ENCODE measurements at places on chromosomes 5 and 9.

- ATAC-seq, result no peak
Measured at GRCh38 chr5:1910861-1911772, 28.4 kb upstream of the IRX4 start.

DNA sequence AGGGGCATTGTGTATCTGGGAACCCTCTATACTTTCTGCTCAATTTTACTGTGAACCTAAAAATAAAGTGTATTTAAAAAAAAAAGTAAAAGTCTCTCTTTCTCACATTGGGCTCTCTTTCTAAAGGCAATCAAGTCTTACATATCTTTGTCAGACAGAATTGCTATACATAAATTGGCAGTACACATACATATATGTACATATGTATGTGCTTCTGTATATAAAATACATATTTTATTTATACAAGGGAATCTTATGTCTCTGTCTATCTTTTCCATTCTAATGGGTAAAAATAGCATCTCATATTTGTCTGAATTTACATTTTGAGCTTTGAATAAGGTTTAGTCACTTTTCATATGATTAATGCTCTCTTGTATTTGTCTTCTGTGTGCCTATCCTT is 348.8 kb downstream of the SPATA31D1 start:
- ATAC-seq, result no peak

DNA sequence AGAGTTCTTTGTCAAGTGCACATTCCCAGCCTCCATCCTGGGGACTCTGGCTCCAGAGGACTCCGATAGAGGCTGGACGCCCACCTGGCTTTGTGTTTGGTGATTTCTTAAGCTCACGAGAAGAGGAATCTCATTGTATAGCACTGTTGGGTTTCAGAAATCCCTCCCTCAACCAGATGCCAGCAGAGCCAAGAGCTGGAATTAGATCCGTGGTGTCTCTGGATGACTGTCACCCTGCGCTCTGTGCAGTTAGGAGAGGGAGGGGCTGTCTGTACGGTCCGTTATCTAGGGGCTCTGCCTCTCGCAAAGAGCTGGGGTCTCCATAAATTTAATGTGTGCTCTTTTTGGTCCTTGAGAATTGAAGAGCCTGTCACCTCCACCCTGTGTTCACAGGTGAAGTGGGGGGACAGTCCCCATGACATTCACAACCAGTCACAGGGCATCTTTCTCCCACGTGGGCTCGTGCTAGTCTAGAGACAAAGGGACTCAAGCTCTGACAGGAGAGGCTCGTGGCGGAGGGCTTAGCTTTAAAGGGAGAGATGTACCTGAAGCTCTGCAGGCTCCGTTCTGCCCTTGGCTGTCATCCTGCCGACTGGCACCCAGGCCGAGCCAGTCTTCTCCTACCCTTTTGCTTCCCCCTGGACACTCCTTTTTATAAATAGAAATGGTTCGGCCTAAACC is 41.4 kb downstream of the FAM78A start:
- no peak for ATAC-seq

GRCh38 chr5:154753792-154754191 is 1.4 kb upstream of the LARP1 start:
- peak; percentile 7 for ATAC-seq

- ATAC-seq, result peak; percentile 78
Measured at GRCh38 chr9:3760031-3760430, 234.2 kb upstream of the RFX3 start.

GRCh38 chr5:175363300-175363699 is 80.7 kb downstream of the DRD1 start:
- ATAC-seq, result no peak

GRCh38 chr5:150624334-150625163 is 15.9 kb upstream of the SYNPO start:
- peak; percentile 19 for ATAC-seq

GRCh38 chr5:123124859-123125595 is 36.0 kb downstream of the PRDM6 start:
- peak; percentile 80 for ATAC-seq

- no peak for ATAC-seq
Measured at GRCh38 chr9:105928416-105928815, 234.1 kb downstream of the TMEM38B start.

DNA sequence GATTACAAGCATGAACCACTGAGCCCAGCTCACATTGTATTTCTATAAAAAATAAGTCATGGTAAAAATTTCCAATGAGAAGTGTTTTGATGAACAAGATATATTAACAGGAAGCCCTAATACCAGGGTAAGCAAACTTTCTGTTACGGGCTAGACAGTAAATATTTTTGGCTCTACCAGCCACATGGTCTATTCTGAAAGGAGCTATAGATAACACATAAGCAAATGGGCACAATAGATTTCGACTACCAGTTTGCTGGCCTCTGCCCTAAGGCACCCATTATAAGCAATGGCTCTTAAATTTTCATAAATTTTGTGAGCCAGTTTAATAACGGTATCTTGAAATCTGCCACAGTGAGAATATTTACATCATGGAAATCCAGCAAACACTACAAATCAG is 8.1 kb downstream of the UBQLN1 start:
- no peak for ATAC-seq

GRCh38 chr9:124752967-124753366 is 18.1 kb downstream of the NR6A1 start:
- ATAC-seq, result no peak

GRCh38 chr5:43316421-43316820 is 3.2 kb upstream of the HMGCS1 start:
- ATAC-seq, result no peak

DNA sequence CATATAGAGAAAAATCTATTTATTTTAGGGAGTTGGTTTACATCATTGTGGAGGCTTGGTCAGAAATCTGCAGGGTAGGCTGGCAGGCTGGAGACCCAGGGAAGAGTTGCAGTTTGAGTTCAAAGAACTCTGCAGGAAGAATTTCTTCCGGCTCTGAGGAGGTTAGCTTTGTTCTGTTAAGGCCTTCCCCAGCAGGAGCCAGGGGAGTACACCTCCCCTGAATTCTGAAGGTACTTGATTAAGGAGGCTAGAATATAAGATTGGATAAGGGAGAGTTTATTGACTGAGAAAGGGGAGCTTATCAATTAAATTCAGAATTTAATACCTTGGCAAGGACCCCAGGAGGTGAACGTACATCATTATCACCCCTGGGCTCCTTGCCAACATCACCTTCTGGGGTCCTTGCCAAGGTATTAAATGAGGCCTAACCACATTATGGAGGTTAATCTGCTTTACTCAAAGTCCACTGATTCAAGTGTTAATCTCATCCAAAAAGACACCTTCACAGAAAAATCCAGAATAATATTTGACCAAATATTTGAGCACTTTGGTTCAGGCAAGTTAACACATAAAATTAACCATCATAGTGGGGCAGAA is 351.7 kb downstream of the CWC27 start:
- ATAC-seq, result no peak

DNA sequence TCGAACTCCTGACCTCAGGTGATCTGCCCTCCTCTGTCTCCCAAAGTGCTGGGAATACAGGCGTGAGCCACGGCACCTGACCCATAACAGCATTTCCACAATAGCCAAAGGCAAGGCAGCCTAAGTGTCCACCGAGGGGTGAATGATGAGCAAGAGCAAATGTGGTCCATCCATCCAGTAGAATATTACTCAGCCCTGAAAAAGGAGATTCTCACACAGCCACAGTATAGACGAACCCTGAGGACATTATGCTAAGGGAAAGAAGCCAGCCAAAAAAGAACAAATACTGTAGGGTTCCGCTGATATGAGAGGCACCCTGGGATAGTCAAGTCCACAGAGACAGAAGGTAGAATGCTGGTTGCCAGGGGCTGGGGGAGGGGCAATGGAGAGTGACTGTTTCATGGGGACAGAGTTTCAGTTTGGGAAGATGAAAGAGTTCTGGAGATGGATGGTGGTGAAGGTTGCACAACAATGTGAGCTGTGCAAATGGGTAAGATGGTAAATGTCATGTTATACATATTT is 7.0 kb downstream of the LAMC3 start:
- no peak for ATAC-seq
